ENCODE measurements at places on chromosomes 12 and 14.

DNA sequence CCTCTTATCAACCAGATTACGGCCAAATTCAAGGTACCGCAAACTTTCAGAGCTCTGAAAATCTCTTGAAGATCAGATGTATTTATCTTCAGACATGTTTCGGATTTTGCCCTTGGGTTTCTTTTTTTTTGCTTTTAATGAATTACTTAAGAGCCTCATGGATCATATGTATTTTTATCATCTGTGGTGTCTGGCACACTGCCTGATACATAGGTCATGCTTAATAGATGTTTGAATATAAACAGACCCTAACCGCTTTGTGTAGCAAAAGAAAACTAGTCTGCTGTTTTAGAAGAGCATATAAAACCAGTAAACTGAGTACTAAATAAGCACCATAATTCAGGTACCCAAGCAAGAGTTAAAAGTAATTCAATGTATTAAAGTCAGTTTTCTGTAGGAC lies 20.1 kb upstream of the TBK1 start:
- no peak for DNase-seq

GRCh38 chr12:115941362-115941761 lies 336.1 kb downstream of the MED13L start:
- DNase-seq = no peak

DNA sequence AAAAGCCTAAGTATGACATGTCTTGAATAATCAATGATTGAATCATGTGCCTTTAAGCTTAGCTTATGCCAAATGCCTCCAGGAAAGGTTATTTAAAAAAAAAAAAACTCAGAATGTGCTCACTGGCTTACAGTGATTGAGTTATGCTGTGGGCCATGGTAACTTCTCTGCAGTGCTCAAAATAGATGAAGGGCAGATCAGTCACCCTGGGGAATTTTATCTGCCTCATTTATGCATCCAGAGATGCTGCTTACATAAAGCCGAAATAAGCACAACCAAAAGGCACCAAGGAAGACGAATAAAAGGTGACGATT lies 118.7 kb upstream of the MDM1 start:
- DNase-seq = no peak

GRCh38 chr12:111467857-111468241 lies 62.1 kb downstream of the SH2B3 start:
- no peak for DNase-seq

- DNase-seq = no peak
Measured at GRCh38 chr14:103121121-103121845, 2.0 kb upstream of the TNFAIP2 start.

DNA sequence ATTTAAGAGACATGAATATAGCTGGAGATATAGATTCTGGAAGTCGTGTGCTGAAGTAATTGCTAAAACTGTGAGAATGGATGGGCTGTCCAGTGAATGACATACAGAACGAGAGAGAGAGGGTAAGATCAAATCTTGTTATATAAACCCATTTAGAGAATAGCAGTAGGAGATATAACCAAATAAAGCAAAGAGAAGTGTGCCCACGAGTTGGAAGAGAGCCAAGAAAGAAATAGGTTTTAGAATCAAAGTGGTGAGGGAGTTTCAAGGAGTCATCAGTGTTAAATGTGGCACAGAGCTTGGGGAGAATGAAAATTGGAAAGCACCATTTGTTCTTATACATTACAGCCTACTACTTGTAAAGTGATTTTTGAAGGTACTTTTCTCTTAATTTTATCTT lies 19.2 kb downstream of the TOGARAM1 start:
- DNase-seq = no peak

GRCh38 chr14:74144789-74145188 lies 60.0 kb downstream of the LIN52 start:
- no peak for DNase-seq

DNA sequence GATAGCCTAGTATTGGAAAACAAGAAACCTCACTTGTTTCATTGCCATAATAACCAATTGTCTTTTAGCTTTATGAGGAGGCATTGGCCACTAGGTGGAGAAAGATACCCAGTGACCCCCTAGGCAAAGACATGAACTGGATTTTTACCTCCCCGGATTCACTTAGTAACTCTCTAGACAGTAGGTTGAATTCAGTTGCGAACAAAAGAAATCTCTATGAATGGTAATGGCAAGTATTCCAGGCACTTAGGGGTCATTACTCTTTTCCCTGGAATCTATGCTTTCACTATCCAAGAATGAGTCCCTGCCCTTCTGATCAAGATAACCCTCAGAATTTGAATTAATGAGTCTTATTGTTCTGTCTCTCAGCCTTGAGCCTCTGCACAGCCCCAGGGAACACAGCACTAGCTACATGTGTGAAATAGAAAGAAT lies 29.5 kb upstream of the RHOJ start:
- no peak for DNase-seq

DNA sequence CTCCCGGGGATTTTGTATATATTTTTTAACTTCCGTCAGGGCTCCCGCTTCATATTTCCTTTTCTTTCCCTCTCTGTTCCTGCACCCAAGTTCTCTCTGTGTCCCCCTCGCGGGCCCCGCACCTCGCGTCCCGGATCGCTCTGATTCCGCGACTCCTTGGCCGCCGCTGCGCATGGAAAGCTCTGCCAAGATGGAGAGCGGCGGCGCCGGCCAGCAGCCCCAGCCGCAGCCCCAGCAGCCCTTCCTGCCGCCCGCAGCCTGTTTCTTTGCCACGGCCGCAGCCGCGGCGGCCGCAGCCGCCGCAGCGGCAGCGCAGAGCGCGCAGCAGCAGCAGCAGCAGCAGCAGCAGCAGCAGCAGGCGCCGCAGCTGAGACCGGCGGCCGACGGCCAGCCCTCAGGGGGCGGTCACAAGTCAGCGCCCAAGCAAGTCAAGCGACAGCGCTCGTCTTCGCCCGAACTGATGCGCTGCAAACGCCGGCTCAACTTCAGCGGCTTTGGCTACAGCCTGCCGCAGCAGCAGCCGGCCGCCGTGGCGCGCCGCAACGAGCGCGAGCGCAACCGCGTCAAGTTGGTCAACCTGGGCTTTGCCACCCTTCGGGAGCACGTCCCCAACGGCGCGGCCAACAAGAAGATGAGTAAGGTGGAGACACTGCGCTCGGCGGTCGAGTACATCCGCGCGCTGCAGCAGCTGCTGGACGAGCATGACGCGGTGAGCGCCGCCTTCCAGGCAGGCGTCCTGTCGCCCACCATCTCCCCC lies 777 bp downstream of the ASCL1 start:
- no peak for DNase-seq

- DNase-seq = no peak
Measured at GRCh38 chr14:83909507-83909906, 1620.4 kb upstream of the FLRT2 start.

DNA sequence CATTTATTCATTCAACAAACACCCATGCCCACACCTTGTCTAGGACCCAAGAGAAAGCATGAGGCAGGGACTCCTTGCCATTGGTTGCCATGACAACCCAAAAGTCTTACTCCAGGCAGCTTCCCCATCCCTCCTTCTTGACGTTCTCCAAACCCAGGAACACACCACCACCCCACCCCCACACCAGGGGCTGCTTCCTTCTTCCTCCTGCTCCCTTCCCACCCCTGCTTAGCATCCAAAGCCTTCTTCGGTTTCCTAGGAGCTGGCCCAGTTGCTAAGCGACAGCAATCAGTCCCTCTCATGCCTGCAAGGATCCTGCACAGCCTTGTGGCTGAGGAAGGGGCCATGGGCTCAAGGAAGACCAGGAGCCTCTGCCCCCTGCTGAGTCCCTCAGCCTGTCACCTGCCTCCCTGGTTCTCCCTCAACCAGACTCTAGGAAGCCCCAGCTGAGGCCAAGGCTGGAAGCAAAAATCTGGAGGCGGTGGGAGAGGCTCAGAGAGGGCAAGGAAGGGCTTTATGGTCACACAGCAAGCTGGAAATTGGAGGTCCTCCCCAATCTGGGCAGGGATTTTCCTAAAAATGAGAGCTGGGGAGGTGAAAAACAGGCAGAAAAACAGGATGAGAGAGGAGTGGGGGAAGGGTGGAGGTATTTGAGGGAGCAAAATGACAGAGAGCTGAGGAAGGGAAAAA lies 15.4 kb downstream of the RASAL1 start:
- no peak for DNase-seq

GRCh38 chr12:109388167-109388563 lies 40.5 kb downstream of the MYO1H start:
- DNase-seq = no peak

DNA sequence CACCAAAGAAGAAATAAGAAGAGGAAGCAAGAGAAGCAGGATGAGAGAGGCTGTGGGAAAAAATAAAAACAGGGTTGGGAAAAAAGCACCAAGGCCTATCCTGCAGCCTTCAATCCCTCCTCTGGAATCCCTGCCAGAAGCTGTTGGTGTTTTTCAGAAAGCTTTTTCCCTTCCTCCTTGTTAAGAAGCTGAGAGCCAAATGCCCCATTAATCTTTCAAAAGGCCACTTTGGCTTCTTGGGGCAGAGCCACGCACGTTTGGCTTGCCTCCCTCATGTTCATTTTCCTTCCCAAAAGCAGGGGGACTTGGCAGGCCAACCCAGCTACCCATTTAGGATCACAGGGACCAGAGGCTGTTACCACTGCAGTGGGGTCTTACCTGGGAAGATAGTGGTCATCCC lies 365.3 kb downstream of the NUAK1 start:
- DNase-seq = no peak

- DNase-seq = no peak
Measured at GRCh38 chr14:24335461-24336171, 745 bp upstream of the ADCY4 start.

- no peak for DNase-seq
Measured at GRCh38 chr12:127373559-127373958, 893.4 kb upstream of the TMEM132C start.

DNA sequence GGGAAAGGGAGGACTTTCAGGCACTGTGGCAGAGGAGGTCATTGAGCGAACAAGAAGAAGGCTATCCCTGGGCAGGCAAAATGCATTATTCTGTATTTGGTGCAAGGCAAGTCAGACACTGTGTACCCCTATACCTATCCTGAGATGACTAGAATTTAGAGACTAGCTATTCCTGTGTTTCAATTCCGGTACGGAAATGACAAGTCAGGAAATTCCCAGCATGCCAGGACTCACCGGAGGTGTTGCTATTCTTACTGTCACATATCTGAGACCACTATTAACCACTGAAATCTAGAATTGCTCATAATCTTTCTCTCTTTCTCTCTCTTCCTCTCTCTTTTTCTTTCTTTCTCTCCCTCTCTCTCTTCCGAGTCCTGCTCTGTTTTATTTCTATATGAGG lies 297.1 kb downstream of the PDZRN4 start:
- no peak for DNase-seq

- DNase-seq = no peak
Measured at GRCh38 chr14:76755610-76756370, 5.5 kb upstream of the VASH1 start.

DNA sequence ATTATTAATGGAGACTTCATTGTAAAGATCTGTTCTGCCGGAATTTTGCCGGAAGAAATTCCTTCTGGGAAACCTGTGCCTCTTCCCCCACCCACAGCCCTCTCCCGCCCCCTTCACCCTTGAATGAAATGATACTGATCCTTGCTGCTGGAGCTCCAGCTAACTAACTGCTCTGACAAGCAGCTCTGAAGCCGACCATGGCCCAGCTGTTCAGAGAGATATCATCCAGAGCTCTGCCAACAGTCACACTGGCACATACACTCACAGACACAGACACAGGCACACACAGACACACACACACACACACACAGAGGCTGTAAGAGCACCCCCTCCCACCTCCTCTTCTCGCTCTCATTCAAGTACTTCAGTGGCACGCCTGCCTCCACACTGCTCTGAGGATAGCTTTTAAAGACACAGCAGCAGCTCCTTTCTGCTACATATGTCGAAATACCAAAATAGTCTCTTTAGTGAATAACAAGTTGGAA lies 88.6 kb downstream of the R3HDM2 start:
- DNase-seq = no peak

DNA sequence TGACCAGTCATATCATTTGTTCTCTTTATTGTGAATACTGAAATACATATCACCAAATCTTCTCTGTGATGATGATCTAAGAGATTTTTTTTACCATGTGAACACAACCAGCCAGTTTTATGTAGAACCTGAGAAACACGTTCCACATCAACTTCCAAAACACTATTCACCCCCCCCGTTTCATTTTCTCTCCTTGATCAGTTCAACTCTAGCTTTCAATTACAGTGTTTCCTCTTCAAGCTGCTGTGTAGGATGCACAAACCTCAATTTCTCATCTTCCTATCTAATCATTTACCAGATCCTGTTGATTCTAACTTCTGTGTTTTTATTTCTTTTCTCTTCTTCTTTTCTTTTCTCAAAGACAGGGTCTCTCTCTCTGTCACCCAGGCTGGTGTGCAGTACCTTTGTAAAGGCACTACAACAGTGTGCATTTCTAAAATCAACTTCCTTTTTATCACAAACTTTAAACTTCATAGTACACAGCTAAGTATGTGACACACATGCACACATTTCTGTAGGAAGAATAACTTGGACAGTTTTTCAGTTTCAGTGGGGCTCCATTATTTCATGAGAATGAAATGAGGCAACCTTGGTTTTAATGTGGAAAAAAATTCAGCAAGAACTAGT lies 149.9 kb upstream of the FBXO33 start:
- no peak for DNase-seq

DNA sequence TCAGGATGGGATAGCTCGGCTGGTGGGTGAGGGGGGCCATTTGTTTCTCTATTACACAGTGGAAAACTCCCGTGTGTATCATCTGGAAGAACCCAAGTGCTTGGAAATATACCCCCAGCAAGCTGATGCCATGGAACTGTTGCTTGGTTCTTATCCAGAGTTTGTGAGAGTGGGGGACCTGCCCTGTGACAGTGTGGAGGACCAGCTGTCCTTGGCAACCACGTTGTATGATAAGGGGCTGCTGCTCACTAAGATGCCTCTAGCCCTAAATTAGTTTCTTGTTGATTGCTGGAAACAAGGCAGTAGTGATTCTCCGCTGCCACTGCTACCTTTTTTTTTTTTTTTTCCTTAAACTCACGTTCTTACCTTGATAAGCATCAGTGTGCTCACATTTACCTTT lies 1.9 kb downstream of the RIOX1 start:
- DNase-seq = no peak

GRCh38 chr14:61461808-61462275 lies 140.5 kb downstream of the PRKCH start:
- no peak for DNase-seq

DNA sequence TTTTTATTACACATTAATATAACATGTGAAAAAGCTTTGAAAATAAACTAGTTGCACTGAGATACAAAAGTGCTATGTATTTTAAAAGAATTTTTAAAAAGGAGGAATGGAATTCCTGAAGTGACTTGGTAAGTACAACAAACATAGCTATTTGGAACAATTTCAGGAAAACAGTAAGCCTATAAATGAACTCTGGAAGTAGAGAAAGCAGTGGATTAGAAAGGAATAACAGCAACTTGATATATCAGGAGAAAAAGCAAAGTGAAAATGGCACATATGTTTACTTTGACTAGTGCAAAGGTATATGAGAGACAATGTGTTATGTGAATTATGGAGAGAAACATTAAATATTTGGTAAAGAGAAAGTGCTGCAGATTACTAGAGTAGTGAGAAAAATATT lies 811.7 kb downstream of the C12orf50 start:
- DNase-seq = no peak

- DNase-seq = no peak
Measured at GRCh38 chr14:71060274-71060673, 153.0 kb downstream of the PCNX1 start.
